ENCODE measurements at places on chromosomes 13 and 19. TPM values are rescaled to one million over a fixed set of nuclear protein-coding genes. Genes with fewer than 3 reads are reported as not detected.

Gene ZNF480
- total RNA-seq, result 4.9 TPM

Gene PDCD5
- 191 TPM for total RNA-seq

DNA sequence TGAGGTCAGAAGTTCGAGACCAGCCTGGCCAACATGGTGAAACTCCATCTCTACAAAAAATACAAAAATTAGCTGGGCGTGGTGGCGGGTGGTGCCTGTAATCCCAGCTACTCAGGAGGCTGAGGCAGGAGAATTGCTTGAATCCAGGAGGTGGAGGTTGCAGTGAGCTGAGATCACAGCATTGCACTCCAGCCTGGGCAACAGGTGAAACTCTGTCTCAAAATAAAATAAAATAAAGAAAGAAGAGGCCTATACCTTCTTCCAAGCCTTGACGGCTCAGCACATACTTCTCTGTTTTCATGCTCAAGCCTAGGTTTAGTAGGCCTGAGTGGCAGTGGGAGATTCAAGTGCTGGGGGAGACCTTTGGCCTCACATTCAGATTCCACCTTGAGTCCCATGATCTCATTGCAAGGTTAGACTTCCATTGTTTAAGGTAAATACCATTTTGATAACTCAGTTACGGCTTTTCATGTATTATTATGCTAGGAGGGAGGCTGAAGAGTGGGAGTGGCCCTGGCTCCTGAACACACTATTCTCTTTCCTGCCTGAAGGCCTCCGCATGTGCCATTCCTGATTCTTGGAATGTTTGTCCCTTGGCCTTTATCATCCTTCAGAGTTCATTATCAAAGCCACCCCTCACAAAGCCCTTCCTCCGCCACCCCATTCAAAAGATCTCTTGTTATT, 1.6 kb upstream of the SPINT2 start:
- DNase-seq, result no peak

GRCh38 chr13:35856721-35857364, 274.3 kb downstream of the DCLK1 start:
- peak; percentile 7 for DNase-seq

DNA sequence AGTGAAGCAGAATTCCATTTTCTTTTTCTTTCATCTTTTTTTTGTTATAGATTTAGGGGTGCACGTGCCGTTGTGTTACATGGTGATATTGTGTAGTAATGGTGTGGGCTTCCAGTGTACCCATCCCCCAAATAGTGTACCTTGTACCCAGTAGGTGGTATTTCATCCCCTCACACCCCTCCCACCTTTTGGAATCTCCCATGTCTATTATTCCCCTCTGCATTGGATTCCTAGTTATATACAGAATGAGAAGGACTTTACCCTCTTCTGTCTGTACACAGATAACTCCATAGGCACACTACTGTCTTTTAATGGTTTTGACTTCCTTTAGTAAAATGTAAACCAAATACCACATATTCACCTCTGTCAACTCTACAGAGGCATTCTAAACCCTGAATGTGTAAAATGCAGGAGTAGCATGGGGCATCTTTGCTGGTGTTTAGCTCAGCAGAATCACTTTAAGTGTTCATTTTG, 28.0 kb downstream of the FRY start:
- DNase-seq, result no peak

GRCh38 chr19:50712833-50713232, 6.8 kb downstream of the SHANK1 start:
- no peak for DNase-seq

GRCh38 chr13:110262082-110262436, 44.9 kb downstream of the COL4A1 start:
- DNase-seq, result no peak

- no peak for DNase-seq
Observed at GRCh38 chr19:31353833-31354232, 4.6 kb upstream of the TSHZ3 start.

- DNase-seq, result peak; percentile 78
Observed at GRCh38 chr19:13298565-13299481, 148.6 kb downstream of the IER2 start.

GRCh38 chr13:38309397-38309796, 40.3 kb upstream of the UFM1 start:
- no peak for DNase-seq

- DNase-seq, result peak; percentile 77
Observed at GRCh38 chr13:39148513-39148961, 110.3 kb downstream of the NHLRC3 start.

- no peak for DNase-seq
Observed at GRCh38 chr19:55483706-55484592, 1.0 kb upstream of the NAT14 start.

DNA sequence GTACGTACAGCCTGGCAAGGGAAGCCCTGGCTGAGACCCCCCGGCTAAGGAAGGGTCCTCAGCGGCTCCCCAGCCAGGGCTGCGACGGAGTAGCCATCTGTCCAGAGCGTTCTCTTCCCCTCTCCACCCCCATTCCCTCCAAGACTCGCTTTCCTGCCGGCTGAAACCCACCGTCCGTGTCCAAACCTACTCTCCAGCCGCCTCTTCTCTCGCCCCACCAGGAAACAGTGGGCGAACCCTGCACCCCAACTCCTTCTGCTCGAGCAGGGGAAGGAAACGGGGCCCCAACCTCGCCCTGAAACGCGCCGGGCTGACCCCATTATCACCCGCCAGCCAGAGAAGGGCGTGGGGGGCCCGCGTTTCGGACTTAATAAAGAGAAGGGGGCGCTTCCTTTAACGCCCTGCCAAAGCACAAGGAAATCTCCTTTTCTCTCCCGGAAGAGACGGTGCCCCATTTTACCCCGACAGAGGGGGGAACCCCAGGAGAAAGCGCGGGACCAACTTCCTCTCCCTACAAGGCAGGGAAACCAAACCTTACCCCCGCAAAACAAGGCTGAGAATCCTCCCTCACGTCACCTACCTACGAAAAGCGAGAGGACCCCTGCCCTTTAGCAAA, 2.5 kb downstream of the ZC3H4 start:
- peak; percentile 48 for DNase-seq
